ENCODE measurements at places on chromosomes 3 and 15.

- no peak for DNase-seq
Observed at GRCh38 chr3:34869696-34870095, 769.6 kb upstream of the ARPP21 start.

DNA sequence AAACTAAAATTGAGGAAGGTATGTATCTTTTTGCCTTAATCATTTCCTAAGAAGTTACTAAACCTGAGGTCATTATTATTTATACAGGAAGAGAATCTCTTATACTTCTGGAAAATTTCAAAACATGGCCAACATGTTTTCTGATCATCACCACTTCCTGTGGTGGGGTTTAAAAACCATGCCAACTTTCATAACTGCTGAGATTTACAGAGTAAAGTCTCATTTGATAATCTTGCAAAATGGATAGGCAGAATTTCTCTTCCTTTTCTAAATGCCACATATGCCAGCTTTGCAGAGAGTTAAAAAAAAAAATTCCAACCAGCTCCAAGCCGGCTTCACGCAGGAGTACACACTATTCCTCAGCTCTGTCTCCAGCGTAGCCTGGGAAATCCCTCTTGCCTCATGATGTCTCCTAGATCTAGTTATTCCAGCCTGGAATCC lies 124.3 kb upstream of the SPRED1 start:
- DNase-seq: no peak

DNA sequence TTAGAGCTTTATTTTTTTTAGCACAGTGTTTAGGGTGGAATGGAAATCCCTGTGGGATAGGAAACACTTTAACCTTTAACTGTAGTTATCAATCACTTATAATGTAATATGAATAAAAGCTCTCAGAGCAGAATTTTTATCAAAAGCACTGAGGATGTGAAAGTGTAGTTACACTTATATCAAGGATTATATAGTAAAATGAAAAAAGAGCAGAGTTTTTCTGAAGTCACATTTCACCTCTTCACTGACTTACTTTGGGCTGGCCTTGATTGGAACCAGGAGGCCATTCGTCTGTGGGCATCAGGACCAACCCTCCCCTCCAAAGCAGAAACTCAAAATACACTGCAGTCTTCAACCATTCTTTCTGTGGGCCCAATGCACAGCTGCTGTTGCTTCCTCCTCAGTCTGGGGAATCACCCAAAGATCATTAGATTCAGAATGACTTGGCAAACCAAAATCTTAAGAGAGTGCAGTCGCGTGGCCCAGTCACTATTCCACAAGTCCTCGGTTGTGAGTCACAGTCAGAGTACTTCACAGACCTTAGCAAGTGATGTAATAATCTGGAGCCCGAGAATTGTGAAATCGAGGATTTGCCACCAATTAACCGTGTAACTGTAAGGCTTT lies 132.6 kb upstream of the COL8A1 start:
- no peak for DNase-seq

- no peak for DNase-seq
Observed at GRCh38 chr3:191280111-191280510, 49.1 kb upstream of the CCDC50 start.

- DNase-seq: peak; percentile 58
Observed at GRCh38 chr15:31867536-31868442, 162.5 kb upstream of the CHRNA7 start.

- DNase-seq: no peak
Observed at GRCh38 chr15:87326269-87326668, 930.3 kb downstream of the NTRK3 start.

DNA sequence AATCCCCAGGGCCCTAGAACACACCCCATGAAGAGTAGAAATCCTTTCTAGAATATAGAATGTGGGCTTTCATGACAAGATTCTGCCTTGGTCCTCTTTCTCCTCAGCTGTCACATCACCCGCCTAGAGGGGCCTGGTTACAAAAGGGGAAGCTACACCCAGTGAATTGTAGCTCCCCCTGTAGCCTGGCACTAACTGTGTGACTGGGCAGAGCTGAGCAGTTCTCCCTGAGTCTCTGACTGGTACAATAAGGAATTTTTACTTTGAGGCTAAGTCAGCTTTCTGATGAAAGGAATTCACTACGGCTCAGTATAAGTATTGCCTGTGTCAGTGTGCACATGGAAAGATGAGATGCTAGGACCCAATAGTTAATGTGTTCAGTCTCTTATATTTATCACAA lies 28.7 kb upstream of the ZNF148 start:
- no peak for DNase-seq

- DNase-seq: no peak
Observed at GRCh38 chr3:141523615-141524375, 37.0 kb downstream of the RASA2 start.

- DNase-seq: no peak
Observed at GRCh38 chr3:169534439-169534838, 129.1 kb downstream of the MECOM start.

DNA sequence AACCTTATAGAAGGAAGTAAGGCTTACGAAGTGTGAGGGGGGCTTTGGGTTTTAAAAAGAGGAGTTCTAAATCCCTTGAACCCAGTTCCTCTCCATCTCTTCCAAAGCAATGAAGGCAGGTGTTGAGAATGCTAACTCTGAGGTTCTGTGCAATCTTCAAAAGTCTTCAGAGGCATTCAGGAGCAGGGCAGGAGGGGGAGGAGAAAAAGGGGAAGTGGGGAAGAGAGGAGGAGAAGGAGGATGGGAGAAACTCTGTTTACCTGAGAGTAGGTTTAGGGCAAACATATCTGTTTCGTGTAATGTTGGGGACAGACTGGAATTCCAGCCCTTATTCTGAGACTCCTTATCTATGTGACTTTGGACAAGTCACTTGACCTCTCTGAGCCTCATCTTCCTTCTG lies 36.9 kb downstream of the FAM3D start:
- no peak for DNase-seq

DNA sequence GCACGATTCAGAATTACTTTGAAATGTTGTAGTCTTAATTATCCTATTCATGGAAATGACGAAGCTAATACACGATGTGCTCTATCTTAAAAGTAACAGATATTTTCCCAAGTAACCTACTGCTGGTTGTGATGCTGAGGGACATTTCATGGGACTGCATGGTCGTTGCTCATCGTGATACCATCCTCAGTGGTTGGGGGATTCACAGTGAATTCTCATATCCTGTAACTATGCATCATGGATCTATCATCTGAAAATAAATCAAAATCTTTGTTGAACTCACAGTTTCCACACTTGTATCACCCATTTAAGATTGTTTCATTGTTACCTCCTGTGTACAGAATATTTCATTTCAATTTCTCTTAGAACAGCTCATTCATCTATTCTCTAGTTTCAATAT lies 84.7 kb downstream of the OPA1 start:
- DNase-seq: no peak

DNA sequence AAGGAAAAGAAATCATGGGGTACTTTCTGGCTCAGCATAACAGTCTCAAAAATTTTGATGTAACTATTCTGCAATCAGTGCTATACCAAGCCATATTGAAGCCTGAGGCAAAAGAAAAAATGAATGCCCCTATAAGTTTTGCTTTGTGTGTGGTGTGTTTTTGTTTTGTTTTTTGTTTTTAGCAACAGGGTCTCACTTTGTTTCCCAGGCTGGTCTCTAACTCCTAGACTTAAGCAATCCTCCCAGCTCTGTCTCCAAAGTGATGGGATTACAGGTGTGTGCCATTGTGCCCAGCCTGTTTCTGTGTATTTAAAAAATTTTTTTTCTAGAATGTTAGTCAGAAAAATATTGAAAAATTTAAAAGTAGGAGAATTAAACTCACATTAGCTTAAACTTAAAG lies 93.2 kb downstream of the ZNF280D start:
- no peak for DNase-seq

GRCh38 chr15:60520825-60521368 lies 42.0 kb upstream of the ICE2 start:
- peak; percentile 34 for DNase-seq

- no peak for DNase-seq
Observed at GRCh38 chr3:41301548-41301947, 102.2 kb downstream of the CTNNB1 start.

DNA sequence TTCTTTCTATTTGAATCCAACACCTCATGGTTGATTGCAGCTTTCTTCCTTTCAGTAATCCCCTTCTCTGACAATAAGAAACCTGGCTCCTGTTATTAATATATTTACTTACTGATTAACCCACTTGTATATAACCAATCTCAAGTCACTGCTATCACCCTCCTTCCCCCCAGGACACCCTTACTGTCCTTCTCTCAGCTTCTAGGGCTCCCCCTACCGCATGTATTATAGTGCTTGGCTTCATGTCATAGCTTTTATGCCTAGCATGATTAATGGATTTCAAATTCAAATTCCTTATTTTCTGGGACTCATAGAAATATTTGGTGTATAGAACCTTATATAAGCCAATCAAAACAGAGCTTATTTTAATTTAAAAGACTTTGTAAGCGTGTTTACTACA lies 75.7 kb upstream of the BNIP2 start:
- no peak for DNase-seq

DNA sequence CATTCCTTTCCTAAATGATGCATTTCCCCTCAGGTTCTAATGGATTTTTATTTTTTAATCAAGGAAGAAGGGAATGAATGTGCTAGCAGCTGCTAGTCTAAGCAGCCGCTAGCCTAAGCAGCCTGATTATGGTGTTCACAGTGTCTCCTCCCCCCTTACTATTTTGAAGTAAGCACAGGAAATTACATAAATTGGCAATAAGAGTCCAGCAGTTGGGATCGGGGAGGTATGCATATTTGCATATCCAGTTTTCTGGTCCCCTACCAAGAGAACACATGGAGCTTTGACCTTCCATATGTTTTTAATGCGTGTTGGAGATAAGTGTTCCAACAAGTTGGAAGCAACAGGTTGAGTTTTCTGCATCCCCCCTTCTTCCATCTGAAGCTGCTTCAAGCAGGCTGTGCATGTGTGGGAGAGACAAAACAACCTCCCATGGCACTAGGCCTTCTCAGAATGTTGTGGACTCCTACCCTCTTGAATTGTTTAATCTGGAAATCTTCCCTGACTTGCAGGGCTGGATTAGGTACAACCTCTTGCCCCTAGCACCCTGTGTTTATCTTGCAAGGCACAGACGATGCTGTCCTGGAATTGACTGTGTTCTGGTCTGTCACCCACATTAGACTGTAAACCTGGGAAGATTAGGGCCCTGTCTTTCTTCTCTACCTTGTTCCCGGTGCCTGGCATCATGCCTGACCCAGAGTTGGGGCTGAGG lies 124.8 kb upstream of the LRIG1 start:
- DNase-seq: no peak

DNA sequence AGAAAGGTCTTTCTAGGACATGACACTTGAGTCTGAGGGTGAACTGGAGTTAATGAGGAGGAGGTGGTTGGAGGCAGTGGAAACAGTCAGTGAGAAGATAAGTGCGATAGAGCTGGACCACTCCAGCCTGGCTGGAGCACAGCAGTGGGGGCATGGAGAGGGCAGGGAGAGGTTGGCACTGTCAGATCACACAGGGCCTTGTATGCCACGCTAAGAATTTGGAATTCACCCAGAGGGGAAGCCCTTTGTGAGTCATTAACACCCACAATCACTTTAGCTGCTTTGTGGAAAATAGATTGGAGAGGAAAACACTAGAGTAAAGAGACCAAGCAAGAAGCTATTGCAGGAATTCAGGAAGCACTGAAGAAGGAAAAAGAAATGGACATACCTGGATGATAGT lies 83.3 kb downstream of the ZNF621 start:
- no peak for DNase-seq

- DNase-seq: no peak
Observed at GRCh38 chr15:92882697-92883162, 17.4 kb upstream of the CHD2 start.

DNA sequence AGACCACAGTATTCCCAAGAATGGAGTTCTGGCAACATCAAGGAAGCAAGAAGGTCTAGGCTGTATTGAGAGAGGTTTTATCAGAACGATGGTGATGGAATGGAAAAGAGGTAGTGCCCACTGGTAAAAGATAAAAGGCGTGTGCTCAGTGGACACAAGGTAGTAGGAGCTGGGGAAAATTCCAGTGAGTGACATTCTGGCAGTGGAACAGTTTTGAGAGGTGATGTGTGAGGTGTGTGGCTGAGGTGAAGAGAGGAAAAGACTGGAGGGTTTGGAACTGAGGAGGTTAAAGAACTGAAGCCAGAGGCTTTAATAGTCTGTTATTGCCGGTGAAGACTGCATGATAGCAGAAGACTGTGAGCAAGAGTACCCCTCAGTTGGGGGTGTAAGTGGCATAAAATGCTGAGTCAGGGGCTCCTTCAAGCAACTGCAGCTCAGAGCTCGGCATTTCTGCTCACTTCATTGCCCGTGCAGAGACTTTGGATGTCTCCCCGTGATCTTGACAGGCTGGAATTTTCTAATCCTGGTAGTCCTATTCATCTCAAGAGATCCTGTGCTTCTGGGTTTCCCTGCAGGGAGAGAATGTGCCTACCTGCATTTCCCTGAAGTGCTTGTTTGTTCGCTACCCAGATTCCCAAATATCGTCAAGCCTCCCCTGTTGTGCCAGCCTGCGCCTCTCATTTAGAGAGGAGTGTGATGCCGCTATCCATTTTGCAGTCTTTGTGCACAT lies 191.0 kb downstream of the SATB1 start:
- DNase-seq: no peak

GRCh38 chr3:114299941-114300624 lies 6.3 kb downstream of the TIGIT start:
- DNase-seq: no peak

DNA sequence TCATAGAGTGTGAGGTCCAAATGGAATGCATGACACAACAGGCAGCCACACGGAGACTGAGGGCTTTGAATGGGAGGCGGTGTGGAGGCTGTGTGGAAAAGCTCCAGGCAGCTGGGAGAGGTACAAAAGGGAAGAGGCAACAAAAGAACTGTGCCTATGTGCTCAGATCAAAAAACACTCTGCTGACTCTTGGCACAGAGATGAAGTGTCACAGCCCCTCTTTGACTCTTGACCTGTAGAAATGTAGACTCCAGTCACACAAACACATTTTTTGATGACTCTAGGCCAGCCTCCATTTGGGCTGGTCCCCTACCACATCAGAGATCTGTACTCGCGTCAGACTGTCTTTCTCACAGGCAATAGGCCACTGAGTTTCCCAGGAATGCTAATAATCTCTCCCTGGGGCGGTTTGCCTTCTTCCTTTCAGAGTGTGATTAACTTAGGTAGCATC lies 456.0 kb downstream of the TUSC7 start:
- DNase-seq: no peak

DNA sequence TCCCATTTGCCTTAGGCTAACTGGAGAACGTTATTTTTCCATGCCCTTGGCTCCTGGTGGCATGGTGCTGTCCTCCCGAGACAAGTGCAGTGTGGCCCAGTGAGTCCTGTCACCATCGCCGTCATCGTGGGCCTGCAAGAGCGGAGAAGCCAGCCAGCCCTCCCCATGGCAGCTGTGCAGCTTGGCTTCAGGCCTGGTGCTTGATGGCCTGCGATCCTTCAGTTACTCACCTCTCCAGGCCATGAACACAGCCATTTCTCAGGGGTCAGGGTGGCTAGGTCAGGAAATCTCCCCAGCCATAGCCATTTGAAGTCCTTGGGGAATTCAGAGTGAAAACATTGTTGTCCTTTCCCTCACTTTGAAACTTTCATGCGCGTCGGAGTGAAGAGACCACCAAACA lies 189.0 kb upstream of the RGMA start:
- DNase-seq: no peak

GRCh38 chr3:100260685-100261484 lies at the start of gene TBC1D23:
Gene TBC1D23 (plus strand): TSS chr3:100260992. CDS start chr3:100261019, 27 bp downstream.
- peak; percentile 94 for DNase-seq

- no peak for DNase-seq
Observed at GRCh38 chr15:51096976-51097375, 2.3 kb upstream of the TNFAIP8L3 start.

- no peak for DNase-seq
Observed at GRCh38 chr15:98734466-98735199, 86.3 kb downstream of the IGF1R start.
